ENCODE measurements at places on chromosomes 11 and 22.

DNA sequence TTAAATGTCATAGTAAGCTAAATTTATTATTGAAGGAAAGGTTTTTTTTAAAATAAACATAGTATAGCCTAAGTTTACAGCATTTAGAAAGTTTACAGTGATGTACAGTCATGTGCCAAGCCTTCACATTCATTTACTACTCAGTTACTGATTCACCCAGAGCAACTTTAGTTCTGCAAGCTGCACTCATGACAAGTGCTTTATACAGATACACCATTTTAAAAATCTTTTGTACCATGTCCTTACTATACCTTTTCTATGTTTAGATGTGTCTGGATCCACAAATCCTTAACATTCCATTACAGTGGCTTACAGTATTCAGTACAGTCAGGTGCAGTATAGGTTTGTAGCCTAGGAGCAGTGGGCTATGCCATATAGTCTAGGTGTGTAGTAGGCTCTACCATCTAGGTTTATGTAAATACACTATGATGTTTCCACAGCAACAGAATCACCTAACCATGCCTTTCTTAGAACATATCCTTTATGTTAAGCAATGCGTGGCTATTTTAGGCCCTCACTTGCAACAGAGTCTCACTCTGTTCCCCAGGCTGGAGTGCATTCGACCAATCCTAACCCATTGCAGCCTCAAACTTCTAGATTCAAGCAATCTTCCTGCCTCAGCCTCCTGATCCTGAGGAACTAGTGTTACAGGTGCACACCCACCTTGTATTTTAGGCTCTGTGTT, 79.5 kb upstream of the SLC25A18 start:
- no peak for DNase-seq

- DNase-seq: no peak
Measured at GRCh38 chr11:69352166-69352565, 58.2 kb downstream of the MYEOV start.

- no peak for DNase-seq
Measured at GRCh38 chr11:117855186-117855845, 21.1 kb downstream of the FXYD6 start.

DNA sequence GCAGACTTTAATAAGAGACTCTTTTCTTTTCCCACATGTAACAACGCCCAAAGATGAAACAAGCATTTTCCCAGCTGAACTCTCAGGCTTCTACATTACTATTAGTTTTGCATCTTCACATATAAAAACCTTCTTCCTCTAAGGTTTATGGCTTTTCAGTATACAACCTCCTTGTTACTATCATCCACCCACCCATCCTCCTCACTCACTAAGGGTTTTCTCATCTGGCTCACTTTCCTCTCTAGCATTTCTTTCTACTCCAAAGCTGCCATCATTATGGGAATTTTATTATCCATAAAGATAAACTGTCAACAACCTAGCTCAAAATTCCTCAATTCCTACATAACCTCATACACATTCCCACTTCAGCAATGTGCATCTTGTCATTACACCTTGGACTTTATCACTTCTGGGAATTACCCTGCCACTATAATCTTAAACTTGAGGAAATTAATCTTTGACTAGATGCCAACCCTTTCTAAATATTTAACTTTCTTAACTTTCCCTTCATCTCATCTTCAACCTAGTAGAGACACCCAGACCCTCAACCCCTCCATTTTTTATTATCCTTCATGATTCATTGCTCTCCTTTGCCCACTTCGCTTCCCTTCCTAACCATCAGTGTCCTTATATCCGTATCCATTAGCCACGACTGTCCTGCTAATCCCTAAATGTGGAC, 30.9 kb downstream of the MTMR2 start:
- DNase-seq: no peak

DNA sequence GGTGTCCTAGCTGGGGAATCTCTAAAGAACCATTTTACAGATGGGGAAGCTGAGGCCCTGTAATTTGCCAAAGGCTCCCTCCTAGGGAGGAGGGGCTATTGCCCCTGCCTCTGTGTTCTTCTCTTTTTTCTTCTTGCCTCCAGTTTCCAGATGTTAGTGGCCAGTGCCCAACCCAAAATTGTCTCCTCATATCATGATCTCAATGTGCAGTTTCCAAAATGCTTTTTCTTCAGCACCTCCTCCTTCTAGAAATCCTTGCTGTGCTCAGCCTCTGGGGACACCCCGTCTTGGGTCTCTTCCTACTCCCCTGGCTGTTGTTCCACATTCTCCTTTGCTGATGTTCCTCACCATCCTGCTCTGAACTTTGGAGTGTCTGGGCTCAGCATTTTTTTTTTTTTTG, 9.5 kb upstream of the CHRM1 start:
- DNase-seq: no peak

- no peak for DNase-seq
Measured at GRCh38 chr11:122516686-122517085, 138.8 kb upstream of the UBASH3B start.

- no peak for DNase-seq
Measured at GRCh38 chr11:34865261-34865660, 50.9 kb downstream of the APIP start.

DNA sequence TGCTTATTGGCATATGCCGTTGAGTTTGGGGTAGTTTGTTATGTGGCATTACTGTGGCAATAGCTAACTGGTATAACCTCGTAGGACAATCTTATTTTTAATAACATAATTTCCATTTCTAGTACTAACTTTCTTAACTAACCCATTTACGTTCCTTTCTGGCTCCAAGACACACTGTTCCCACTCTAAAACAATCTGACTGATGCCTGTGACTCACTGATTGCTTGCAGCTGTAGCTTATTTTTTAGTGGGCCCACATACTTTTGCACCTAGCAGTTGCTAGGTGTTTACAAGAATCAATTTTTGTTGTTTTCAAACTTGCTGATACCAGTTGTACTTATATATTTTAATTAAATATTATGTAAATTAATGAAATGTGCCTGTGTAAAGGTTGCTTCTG, 52.2 kb downstream of the FAT3 start:
- no peak for DNase-seq

DNA sequence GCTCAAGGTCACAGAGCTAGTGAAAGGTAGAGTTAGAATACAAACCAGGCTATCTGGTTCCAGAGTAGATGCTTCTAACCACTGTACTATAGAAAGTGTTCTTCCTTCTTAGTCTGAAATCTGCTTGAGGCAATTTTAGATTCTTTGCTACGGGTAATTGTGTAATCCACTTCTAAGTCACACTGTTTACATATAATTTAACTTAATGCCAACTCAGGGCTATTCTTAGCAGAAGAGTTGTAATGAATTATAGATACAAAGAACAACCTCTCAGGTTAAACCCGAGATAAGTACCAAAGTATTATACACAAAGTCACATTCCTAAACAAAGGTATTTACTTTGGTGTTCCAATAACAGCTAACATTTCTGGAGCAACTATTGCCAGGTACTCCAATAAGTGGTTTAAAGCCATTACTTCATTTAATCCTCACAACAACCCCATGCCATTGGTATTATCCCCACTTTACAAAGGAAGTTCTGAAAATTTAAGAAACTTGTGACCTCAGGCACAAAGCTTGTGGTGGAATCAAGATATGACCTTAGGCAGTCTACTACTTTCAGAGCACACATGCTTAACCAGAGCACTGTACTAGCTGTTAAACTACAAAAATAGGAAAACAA, 31.1 kb upstream of the DDI1 start:
- DNase-seq: no peak
